ENCODE measurements at places on chromosomes 11 and 22.

- DNase-seq = no peak
These were observed 399.0 kb upstream of the CNTN5 start for GRCh38 chr11:98621767-98622166.

GRCh38 chr11:61124574-61125309 is 22.5 kb downstream of the CD5 start:
- no peak for DNase-seq

DNA sequence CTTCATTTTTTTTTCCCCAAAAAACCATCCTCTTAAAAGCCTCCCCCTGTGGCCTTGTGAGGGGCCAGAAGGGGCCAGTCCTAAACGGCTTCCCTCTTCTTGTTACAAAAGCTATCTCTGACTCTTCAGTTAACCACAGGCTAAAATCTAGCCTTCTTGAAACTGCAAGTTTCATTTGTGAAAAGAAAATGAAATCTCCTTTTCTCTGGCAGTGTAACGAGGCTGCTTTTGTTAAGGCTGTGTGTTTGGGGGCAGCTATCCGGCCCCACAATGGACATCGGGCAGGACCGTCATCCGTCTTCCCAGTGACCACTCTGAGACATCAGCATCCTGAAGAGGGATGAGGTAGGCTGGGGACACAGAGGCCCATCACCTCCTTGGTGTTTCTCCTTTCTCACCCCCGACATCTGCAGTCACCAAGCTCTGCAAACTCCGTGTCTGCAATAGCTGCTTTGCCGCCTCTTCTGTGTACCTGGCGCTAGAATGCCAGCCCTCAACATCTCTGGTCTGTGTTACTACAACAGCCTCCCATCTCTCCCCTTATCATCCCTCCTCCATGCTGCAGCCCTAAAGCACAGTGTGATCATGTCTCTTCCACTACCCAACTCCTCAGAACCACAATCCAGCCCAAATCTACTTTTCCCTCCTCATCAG is 94.0 kb downstream of the RCN1 start:
- DNase-seq = no peak

DNA sequence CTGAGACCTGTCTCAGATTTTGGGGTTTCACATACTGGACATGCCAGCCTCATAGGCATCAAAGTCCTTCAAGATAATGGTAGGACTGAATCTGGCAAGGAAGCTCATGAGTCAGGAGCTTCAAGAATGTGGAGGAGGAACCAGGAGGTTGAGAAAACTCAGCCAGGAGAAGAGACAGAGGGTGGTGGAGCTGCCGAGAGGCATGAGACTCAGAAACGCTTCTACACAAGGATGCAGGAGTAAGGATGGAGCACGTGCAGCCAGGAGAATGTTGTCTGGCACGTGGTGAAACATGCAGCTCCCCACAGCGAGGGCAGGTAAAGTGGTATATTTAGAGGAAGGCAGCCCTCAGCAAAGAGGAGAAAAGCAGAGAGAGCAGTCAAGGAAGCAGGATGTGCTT is 148.7 kb upstream of the ISX start:
- DNase-seq = no peak

DNA sequence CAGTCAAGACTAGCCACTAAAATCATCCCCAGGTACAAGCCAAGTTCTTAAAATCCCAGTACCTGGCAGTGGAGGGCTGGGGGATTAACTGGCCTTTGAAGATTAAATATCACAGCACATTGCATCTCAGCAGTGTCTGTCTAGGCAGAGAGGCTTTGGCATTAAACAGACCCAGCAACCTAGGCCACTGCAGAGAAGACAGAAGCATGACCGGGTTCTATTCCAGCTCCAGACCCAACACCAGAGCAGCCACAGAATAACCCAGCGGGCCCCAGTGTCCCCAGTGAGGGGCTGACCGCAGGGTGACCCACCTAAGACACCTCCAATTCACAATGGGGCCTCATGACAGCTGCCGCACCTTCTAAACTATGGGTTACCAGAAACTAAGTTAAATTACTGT is 88.2 kb downstream of the SHANK2 start:
- DNase-seq = no peak

- peak; percentile 85 for DNase-seq
These were observed 68.1 kb downstream of the CSTPP1 start for GRCh38 chr11:47004595-47005033.

- DNase-seq = no peak
These were observed 19.6 kb downstream of the BRD1 start for GRCh38 chr22:49807780-49808708.

DNA sequence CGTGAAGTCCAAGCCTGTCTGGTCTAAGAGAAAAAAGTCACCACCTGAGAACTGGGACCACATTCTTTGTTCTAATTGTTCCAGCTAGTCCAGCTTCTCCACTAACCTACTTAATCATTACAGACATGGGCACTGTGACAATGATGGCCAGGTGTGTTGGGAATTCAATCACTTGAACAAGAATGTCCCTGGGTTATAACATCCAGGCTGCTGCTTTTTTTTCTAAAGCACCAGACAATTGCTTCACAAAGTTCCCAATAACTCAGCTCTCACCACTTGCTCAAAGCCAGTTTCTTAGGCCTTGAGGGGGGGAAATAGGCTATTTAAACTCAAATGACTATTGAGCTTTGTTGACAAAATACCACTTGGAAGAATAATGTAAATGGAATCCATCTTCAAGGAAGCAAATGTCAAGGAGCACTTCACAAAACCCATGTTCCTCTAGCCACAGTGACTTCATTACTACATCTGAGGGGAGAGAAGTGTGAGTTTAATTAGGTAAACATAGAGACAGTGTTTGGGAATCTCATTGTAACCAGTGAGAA is 80.3 kb downstream of the ME3 start:
- DNase-seq = peak; percentile 60

DNA sequence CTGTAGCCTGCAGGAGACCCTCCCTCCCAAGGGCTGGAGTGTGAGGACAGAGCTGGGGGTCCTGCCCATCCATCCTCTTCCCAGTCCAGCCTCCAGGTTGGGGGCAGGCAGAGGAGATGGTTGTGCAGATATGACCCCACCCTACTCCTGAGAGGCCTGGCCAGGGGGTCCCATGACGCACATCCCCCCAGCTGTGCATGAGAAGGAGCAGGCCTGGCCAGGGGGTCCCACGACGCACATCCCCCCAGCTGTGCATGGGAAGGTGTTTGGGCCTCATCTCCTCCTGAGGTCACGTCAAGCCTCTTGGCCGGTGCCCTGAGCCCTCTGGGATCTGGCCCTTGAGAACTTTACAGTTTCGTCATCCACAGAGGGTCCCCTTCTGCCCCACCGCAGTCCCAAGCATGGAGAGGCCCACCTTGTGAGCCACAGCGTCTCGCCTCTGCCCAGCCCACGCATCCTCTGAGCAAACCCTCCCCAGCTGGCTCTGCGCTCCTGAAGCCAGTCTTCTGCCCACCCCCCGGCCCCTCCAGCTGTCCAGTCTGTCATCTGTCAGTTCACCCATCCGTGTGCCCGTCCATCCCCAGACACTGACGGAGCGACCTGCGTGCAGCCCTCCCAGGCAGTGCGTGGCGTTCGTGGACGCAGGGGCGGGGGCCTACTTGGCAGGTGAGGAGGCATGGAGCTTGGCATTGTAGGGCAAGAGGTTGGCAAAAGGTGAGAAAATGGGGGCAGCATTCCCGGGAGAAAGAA is 2.3 kb downstream of the ANO9 start:
- DNase-seq = no peak

DNA sequence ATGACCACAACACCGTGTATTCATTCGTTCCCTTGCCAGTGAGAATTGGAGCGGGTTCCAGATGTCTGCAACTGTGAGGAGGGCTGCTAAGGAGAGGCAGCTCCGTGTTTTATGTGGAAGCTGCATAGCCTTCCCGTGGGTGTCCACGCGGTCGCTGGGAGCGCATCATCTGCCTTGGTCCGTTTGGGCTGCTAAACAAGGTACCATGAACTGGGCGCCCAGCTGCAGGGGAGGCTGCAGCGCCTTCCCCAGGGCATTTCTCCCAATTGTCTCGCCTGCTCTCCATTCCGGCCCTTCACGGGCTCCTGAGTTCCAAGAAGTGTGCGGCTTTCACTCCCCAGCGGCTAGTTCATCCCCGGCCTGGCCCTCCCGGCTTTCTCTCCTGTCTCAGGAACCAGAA is 1446.4 kb downstream of the TBC1D22A start:
- DNase-seq = no peak

GRCh38 chr11:86186386-86186785 is 58.2 kb upstream of the EED start:
- DNase-seq = no peak

DNA sequence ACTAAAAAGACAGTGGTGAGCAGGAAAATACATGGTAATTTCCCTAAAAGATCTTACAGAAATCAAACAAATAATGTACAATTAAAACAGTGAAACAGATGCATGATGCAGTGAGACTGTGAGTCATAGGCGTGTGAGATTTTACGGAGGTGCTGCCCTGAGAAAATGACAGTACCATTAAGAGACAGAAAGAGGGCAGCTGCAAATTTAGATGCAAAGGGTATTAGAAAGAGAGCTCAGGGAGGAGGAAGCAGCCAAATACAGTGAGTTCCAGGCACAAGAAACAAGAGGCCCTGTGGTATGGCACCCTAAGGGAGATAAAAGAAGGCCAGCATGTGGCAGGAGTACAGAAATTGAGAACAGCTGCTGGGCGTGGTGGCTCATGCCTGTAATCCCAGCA is 88.5 kb upstream of the FIBIN start:
- DNase-seq = no peak

DNA sequence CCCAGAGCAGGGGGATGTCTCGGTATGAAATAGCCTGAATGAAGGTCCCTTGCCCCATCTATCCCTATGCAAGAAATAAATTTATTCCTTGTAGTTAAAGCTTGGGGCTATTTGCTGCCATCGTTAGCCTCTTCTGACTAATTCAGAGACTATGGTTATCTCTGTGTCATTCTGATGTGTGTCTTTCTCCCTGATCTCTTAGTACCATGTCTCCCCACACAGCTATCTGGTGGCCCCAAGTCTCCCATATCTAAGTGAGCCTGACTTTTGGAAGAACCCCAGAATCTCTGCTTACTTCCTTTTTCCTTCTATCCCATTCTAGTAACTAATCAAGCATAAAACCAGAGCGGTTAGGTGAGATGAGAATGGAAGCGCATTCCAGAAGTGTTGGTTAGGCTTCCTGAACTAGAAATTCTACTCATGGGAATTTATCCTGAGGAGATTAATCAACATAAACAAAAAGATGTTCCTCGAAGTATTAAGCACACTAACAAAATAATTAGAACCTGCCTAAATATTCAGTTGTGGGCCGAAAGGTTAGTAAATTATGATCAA is 71.4 kb upstream of the BMAL1 start:
- no peak for DNase-seq

DNA sequence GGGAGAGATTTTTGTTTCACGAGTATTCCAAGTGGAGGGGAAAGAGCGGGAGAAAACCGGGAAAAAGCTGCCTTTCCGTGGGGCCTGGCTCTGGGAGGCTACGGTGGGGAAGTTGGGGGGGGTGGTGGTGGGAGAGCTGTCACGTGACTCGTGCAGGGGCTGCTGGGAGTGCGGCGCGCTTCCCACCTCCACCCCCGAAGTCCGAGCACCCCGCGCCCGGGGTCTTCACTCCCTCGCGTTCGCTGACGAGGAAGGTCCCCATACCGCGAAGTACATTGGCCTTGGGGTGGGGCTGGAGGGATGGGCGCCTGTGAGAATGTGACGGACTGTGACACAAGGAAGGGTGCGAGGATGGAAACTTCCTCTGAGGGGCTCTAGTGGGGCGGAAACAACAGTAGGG is at the start of gene TEX12:
Gene TEX12, plus strand, starts transcription at position 228 of the 400 bp plus-strand sequence. CDS start 1,897 bp downstream, outside the sequence.
- no peak for DNase-seq

- DNase-seq = no peak
These were observed 133.5 kb upstream of the ZBED5 start for GRCh38 chr11:10991393-10991792.

GRCh38 chr22:37750596-37751162 is 53.8 kb downstream of the TRIOBP start:
- no peak for DNase-seq

- no peak for DNase-seq
These were observed 10.9 kb downstream of the TST start for GRCh38 chr22:37008365-37008764.

DNA sequence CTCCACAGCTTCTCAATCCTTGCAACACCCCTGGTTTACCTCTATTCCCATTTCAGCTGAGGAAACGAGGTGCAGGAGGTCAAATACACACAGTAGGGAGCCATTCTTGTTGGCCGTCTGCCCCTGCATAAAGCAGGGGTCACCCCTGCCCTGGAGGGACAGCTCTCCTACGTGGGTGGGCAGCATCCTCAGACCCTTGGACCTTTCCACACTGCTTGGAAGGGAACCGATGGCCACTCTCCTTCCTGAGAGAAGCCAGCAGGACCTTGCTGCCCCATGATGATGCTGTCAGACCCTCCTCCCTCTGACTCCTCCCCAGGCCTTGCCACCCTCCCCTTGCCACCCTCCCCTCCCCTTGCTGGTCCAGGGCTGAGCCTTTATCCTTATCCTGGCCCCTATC is 121.1 kb upstream of the SYT13 start:
- DNase-seq = no peak

DNA sequence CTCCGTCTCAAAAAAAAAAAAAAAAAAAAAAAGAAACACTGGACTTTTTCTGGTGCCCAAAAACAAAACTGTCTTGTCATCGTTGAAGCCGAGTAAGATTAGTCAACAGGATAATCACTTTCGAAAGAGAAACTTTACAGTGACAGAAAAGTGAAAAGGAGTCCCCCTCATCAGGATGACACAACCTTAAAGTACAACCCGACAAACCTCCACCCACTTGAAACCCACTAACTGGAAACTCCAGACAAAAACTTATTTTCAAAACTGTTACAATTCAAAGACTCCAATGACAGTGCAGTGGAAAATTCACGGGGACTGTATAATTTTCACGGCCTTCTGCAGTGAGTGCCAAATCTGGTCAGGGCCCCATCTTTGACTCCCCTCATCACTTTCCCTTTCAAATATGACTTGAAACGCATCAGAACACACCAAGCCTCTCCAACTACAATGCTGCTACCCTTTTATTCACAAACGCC is 1.3 kb downstream of the DENND5A start:
- DNase-seq = peak; percentile 82

DNA sequence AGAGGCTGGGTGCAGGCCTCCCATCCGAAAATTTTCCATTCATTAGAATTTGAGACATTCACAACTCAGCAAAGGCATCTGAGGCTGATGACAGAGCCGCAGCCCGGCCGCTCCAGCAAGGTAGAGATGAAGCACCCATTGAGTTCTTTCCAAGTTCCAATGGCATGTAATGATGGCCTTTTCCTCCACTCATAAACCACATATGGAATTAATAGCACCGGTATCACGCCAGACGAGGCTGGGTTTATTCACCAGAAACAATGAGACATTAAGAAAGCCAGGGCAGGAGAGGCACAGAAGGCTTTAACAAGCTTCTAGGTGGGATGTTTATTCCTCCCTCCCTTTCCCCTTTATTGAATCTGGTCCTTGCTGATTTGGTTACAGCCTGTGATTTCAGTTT is 534.4 kb downstream of the MN1 start:
- DNase-seq = no peak

- no peak for DNase-seq
These were observed 154.3 kb downstream of the CACNA1I start for GRCh38 chr22:39724857-39725256.

DNA sequence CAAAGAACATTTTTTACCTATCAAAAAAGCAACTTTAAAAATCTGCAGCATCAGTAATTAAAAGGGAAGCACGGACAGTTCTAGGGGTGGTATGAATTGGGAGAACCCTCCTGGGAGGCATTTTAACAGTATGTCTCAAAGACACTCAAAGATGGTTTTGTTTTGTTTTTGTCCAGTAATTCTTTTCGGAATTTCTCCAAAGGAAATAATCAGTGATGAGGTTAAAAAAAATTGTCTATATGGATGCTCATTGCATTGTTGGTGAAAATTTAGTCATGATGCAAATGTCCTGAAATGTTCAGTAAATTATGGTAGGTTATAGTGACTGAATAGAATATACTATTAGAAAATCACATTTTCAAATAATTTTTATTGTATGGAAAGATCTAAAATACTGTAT is 115.1 kb downstream of the ATXN10 start:
- DNase-seq = no peak
